ENCODE measurements at places on chromosomes 6 and 20.

DNA sequence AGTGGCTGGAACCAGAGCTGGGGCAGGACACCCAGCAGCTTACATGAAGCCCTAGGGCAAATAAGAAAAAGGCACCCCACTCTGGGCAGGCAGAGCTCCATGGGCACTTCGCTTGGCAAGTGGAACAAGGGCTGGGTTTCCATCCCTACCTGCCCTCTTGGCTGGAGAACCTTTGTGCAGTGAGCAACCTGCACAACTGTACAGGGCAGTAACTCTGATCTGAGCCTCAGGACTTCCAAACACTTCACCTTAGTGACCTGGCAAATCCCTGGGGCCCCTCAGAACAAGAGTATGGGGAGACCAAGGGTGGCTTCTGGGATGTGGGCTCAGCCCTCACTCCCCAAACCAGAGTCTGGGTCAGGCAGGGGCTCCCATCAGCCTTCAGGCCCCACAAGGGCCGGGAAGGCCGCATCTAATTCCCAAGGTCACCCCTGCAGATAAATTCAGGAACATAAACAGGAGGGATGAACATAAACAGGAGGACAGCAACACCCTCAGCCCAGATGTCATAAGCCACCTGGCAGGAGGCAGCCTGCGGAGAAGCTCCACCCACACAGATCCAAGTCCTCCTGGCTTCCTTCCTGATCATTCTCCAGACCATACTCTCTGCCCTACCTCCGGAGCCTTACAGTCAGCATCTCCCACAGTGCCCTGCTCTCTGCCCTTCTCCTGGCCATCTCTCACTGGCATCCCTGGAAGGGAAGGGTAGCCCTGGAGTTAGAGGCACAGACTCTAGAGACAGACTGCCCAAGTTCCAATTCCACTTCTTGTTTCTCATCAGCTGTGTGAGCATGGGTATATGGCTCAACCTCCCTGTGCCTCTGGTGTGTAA lies 37.5 kb downstream of the HNF4A start:
- no peak for DNase-seq

- no peak for DNase-seq
These were observed 54.7 kb downstream of the ELOVL5 start for GRCh38 chr6:53294095-53294494.

- no peak for DNase-seq
These were observed 1.5 kb downstream of the MAP7 start for GRCh38 chr6:136548582-136549299.

GRCh38 chr6:39696986-39697788 lies 28.0 kb downstream of the KIF6 start:
- DNase-seq, result peak; percentile 14

DNA sequence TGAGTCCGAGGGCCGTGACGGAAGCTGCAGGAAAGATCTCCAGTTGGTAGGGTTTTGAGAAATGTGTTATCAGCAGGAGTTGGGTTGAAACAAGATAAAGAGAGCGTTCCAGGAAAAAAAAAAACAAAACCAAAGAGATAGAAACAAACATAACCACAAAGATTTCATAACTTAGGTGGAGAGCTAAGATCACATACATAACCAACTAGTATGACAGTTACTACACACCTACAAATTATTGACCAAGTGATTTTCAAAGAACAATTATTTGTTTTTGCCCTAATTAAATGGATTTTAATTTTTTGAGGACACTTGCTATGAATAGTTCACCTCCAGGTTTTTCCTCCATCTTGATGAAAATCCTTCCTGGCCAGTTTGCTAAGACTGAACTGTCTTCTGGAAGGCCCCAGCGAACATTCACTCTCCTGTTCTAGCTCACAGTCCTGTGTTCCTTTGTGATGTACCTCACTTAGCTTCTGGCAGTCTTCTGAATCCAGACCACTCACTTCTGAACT lies 69.4 kb downstream of the SNX9 start:
- DNase-seq, result no peak

DNA sequence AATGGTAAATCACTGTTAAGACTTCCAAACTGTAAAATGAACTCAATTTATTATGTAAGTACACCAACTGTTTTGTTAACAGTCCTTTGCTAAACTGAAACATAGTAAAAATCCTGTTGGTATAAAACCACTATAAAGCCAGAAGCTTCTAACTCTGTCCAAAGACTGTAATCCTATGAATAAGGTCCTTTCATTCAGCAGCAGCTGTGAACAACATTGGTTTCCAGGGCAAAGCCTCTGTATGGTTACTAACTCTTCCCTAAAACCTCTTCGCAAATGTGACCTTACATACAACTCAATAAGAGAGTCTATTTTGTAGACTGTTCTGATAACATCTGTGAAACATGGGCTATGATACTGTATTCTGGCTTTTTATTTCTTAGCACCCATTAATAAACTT lies 40.1 kb downstream of the NUP153 start:
- no peak for DNase-seq

DNA sequence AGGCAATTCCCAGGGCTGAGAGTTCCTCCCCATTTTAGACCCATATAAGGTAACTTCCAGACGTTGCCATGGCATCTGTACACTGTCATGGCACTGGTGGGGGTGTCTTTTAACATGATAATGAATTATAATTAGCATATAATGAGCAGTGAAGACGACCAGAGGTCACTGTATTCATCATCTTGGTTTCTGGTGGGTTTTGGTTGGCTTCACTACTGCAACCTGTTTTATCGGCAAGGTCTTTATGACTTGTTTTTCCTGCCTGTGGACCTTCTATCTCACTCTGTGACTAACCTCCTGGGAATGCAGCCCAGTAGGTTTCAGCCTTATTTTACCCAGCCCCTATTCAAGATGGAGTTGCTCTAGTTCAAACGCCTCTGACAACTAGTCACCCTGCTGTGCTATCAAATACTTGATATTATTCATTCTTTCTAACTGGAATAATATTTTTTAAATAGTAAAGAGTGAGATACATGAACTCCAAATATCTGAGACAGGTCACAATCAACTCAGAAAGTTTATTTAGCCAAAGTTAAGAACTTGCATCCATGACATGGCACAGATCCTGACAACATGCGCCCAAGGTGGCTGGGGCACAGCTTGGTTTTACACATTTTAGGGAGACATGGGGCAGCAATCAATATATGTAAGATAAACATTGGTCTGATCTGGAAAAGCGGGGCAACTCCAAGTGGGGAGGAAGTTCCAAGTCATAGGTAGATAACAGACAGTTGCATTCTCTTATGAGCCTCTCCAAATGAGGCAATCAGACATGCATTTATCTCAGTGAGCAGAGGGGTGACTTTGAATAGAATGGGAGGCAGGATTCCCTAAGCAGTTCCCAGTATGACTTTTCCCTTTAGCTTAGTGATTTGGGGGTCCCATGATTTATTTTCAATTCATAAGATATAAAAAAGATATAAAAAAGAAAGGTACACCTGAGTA lies 1.2 kb upstream of the UFL1 start:
- DNase-seq, result no peak

DNA sequence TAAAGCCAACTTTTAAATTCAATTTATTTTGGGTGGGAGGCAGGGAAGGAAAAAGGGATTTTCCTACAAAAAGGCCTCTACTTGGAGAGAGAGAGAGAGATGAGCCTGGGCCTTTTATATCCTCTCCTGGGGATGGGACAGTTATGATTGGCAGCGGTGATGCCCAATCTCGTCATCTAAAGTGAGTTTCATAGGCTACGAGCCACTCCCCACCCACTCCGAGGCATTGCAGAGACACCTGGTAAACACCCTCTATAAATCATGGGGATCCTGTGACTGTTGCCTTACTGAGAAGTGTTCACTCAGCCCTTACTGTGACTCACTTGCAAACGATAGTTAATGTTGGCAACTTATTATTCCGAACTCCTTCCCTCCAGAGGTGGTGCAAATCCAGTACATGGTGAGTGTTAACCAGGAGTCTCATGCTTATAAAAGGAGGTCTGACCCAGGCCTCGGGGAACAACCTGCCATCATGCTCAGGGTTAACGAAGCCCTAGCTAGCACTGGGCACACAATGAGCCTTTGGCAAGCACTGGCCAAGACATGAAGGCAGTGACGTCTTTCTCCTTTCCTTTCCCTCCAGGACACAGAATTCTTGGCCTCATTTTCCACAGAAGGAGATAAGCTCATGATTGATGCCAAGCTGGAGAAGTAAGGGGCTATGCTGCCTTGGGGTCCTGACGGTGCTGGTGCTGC lies 20.5 kb downstream of the BPIFB4 start:
- no peak for DNase-seq

DNA sequence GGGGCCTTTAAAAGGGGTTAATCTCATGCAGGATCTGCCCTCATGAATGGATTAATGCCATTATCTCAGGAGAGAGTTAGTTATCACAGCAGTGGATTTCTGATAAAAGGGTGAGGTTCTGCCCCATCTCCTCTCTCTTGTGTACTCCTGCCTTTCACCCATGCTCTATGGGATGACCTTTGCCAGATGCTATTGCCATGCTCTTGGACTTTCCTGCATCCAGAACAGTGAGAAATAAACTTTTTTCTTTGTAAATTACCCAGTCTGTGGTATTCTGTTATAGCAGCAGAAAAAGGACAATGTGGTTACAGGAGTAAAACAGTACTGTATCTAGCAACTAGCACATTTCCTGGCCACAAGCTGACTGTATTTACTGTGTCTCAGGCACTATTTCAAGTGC lies 58.0 kb upstream of the CCN2 start:
- DNase-seq, result no peak

- no peak for DNase-seq
These were observed 779.3 kb upstream of the CITED2 start for GRCh38 chr6:140153703-140154102.

DNA sequence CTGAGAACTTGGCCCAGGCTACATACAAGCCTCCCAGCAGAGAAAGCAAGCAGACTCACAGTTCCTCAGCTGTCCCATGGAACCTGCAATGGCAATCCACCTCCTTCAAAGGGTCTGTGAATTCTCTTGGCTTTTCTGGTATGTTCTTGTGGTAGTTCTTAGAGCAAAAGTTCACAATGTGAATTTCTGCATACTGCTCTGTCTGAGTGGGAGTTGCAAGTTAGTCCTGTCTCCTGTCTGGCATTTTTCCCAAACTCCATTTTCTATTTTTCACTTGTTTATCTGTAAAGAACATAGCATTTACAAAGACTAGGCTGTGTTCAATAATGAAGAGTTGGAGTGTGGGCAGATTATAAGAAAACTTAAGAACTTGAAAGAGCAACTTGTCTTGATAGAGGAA lies 269.9 kb downstream of the BCKDHB start:
- no peak for DNase-seq

DNA sequence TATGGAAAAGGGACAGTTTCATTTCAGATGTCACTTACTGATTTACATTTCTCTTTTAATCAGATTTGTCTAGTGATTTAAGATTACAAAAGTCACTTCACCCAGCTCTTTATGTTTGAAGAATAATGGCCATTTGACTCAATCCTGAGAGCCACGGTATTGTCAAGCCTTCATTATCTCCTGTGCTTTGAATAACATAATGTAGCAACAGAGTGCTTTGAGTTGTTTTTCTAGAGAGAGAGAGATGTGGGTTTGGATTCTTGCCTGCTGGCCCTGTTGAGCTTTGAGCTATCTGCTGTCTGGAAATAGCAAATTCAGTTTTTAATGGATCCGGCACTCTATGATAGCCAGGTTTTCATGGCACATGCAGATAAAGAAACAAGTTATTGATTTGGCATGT lies 478.4 kb upstream of the SOX4 start:
- DNase-seq, result no peak

DNA sequence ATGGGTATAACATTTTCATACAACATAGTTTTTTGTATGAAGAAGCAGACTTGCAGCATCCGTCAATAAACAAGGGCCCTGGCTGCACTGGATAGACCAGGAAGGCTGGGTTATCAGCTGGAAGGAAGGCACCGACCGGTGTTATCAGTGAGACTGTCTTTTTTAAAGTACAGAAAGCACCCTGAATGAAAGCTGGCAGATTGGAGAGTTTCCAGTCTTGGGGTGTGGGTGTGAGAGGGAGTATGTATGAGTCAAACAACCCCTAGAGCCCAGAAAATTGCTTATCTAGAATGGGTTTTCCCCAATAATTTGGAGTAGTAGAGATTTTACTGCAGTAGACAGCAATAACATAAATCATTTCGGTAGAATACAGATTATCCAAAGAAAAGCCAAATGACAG lies 42.4 kb downstream of the TXLNB start:
- DNase-seq, result peak; percentile 11

DNA sequence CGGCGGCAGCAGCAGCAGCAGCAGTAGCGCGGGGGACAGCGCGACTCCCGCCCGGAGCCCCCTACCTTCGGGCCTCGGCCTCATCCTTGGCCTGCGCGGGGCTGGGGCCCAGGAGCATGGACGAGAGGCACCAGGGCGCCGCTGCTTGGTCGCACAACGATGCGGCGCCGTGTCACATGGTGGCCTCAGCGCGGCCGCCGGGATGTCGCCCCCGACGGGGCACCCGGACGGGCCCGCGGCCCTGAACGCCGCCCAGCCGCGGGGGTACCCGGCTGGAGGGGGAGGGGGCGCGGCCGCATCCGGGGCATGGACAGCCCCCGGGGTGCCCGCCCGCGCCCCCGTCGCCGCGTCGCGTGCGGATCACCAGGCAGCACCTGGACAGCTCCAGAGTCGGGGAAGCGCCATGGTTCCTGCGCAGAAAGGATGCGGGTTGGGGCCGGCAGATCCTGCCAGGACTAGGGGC lies 57.1 kb downstream of the CDH22 start:
- no peak for DNase-seq

- peak; percentile 58 for DNase-seq
These were observed 80.4 kb upstream of the ZNF184 start for GRCh38 chr6:27553123-27553904.

GRCh38 chr20:3730803-3731672 lies 1.4 kb upstream of the HSPA12B start:
- no peak for DNase-seq

- DNase-seq, result no peak
These were observed 42.3 kb downstream of the SLC35D3 start for GRCh38 chr6:136964398-136964797.

DNA sequence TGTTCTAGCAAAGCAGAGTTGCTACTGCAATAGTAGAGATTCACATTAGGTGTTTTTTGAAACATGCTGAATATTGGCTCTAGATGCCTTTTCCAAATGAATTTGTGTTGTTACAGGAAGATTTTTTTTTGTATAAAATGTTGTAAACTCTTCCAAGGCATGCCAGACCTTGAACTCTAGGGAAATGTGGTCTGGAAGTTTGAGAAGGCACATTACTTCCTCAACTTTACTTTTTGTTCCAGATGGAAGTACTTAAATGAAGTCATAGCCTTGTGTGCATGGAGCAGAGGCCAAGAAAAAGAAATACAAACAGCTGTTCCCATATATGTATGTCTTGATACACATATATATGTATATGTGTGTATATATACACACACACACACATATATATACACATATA lies 585.7 kb upstream of the MARCKS start:
- no peak for DNase-seq

DNA sequence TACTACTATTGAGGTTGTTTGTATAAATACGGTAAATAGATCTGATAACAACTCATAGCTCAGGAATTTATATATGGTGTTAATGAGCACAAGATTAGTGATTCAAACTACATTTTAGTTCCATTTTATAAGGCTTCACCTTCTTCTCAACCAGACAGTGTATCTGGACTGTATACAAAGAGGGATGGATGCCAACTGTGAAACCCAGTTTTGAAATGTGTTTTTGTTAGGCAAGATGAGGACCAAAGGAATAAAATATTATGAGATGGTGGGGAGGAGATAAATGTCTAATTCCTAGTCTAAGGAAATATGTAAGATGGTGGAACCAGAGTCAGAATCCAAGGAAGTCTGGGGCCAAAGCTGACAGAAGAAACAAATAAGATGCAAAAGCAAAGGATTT lies 329.0 kb downstream of the GRIK2 start:
- no peak for DNase-seq

- DNase-seq, result no peak
These were observed 32.5 kb downstream of the SYNDIG1 start for GRCh38 chr20:24501764-24502556.
